GM03348 (cell line): ENCODE measurements at places on chromosomes 1 and 21.

DNA sequence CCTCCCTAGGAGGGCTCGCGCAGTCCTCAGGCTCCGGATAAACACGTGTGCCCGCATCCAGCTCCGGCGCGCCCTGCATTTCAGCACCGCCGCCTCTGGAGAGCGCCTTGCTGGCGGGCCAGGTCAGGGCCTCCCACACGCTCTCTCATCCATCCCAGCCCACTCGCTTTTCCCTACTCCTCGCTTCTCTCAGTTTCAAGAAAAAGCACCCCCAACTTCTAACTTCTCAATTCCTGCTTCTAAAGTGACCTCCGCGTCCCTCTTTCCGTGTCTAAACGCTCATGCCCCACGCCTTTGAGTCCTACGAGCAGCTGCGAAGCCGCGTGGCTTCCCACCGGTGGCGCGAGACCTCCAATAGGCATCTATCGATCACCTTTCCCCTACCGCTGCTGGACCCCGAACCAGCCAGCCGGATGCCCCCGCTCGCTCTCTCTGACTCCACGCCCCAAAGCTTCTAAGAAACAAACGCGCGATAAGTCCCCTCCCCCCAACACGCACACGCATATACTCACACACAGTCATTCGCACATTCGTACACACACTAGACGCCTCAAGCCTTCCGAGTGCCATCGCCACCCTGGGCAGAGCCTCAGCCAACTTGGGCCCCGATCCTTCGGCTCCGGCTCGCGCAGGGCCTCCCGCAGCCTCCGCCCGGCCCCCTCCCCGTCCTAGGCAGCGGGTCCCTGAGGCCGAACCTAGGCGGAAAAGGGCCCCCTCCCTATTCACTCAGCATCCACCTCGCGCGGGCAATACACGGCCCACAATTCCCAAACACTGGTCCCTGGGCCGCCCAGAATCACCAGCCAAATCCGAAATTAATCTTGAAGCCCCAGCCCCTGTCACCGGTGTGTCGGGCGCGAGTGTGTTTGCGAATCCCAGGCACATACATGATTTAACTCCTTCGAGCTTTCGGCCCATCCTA lies 1.1 kb downstream of the NMNAT2 start:
- DNase-seq = peak; percentile 82

GRCh38 chr1:156025876-156026275 lies 5.1 kb upstream of the SSR2 start:
- DNase-seq = peak; percentile 59

DNA sequence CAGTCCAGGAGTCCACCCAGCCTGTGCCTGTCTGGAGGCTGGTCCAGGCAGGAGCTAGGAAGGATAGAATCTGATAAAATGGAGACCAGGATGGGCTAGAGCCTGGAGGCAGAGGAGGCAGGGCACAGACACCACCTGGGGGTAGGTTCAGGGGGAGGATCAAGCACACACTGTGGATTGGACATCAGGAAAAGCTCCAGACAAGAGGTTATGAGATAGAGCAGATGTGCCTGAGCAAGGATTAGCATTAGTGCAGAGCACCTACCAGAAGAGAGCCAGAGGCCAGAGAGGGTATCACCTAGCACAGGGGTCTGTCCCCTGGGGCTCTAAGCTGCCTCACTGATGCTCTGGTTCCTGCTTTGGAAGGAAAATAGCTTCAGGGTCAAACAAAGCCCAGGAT lies 216.7 kb upstream of the ZC3H12A start:
- no peak for DNase-seq

DNA sequence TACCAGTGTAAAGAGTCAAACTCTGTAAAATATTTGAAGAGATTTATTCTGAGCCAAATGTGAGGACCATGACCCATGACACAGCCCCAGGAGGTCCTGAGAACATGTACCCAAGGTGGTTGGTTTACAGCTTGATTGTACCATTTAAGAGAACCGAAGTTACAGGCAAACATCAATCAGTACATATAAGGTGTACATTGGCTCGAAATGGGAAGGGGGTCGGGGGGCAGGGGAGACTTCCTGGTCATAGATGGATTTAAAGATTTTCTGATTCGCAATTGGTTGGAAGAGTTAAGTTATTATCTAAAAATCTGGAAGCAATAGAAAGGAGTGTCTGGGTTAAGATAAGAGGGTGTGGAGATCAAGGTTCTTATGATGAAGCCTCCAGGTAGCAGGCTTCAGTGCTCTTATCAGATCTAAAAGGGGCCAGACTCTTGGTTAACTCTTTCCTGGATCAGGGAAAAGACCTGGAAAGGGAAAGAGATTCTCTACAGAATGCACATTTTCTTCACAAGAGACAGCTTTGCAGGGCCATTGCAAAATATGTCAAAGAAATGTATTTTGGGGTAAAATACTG lies 47.5 kb upstream of the NTPCR start:
- DNase-seq = no peak

DNA sequence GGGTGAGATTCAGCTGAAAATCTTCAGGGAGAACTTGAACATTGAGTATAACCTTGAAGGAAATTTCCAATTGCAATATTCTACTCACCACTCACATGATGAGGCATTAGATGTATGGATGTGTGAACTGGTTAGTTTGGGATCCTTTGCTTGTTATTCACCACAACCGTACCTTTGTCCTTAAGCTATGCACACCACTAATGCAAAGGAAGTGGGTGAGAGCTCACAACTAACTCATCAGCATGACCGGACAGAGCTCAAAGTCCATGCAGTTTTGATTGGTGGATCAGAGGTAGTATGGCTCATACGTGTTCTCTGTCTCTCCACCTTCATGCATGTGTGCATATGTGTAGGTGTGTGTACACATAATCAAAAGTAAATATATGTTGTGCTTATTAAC lies 43.5 kb upstream of the MROH9 start:
- DNase-seq = no peak

GRCh38 chr1:66354311-66355201 lies 179.4 kb upstream of the SGIP1 start:
- no peak for DNase-seq

DNA sequence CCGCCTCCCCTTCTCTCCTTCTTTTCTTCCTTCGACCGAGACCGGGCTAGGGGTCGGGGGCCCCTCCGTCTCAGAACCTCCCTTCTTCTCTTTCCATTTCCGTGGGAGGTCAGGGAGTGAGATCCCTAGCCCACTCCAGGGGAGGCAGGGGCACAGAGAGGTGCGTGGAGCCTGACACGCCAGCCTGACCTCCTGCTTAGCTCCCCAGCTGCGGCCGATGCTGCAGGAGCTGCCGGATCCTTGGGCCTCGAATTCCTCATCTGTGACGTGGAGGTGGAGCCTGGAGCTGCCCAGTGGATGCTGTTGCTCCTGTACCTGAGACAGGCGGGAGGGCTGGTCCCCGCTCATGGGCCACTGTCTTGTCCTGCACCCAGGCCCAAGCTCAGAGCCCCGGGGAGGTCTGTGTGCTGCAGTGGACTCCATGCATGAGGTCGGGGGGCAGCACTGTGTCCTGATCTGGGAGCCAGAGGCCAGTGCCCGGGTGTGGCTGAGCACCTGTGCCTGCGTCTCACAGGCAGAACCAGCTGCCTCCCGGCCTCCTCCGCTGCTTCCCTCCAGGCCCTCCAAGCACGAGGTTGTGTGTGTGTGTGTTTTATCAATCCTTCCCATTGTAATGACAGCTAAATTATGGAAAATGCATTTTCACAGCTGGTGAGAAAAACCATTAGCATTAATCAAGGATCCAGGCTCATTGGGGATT lies 55.3 kb upstream of the TTC34 start:
- no peak for DNase-seq

GRCh38 chr1:70528590-70529333 lies 117.7 kb downstream of the CTH start:
- DNase-seq = peak; percentile 70

DNA sequence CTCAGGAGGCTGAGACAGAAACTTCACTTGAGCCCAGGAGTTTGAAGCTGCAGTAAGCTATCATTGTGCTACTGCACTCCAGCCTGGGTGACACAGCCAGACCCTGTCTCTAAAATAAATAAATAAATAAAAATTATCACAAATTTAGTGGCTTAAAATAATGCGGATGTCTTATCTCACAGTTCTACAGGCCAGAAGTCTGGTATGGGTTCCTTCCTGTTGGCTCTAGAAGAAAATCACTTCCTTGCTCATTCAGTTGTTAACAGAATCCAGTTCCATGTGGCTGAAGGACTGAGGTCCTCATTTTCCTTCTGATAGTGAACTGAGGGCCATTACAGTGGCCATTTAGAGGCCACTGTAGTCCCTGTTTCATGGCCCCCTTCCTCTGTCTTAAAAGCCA lies 94.6 kb upstream of the S1PR1 start:
- no peak for DNase-seq

- DNase-seq = no peak
Observed at GRCh38 chr1:95497566-95497965, 263.6 kb downstream of the RWDD3 start.

DNA sequence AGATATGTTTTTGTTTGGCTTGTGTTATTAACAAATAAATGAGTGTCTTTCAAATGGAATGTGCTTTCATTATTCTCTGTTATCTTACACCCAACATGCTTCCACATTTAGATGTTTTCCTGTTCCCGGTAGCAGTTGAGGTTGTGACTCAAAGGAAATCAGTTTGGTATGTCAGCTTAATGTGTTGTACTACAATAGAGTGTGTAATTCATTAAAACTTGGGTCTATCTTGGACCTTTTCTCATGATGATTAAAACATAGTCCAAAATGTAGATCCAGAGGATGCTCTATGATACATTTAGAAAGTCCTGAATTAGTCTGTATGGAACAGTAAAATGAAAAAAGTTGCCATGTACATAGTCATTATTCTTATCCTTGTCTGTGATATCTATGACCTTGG lies 26.7 kb downstream of the RTCA start:
- no peak for DNase-seq

DNA sequence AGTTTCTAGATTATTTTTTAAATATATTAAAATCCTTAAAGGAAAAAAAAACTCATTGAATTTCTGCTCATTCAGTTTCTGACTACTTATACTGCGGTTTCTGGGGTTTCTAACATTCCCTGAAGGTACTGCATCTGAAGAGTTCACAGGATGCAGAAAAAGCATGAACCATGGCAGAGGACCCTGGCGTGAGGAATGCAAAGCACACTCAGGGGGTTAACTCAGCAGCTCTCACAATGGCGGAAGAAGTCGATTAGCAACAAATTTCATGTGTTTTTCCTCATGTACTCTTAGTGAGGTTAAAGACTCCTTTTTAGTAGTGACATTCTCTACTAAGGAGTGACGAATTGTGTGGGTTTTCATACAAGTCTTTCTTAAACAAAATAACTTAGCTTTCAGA lies 975.6 kb downstream of the NCAM2 start:
- no peak for DNase-seq

- DNase-seq = no peak
Observed at GRCh38 chr1:61152469-61153105, 70.2 kb downstream of the NFIA start.

GRCh38 chr1:10155087-10155712 lies 55.2 kb upstream of the KIF1B start:
- no peak for DNase-seq

DNA sequence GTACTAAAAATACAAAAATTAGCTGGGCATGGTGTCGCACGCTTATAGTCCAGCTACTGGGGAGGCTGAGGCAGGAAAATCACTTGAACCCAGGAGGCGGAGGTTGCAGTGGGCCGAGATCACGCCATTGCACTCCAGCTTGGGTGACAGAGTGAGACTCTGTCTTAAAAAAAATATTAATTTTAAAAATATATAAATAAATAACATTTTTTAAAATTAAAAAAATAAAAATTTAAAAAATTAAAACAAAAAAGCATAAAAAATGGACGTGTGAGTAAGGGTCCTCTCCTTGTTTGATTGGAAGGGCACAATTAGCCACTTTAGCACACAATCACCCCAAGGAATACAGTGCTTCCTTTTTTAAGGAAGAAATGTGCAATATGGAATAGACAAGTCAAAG lies 18.6 kb downstream of the EBNA1BP2 start:
- DNase-seq = no peak

DNA sequence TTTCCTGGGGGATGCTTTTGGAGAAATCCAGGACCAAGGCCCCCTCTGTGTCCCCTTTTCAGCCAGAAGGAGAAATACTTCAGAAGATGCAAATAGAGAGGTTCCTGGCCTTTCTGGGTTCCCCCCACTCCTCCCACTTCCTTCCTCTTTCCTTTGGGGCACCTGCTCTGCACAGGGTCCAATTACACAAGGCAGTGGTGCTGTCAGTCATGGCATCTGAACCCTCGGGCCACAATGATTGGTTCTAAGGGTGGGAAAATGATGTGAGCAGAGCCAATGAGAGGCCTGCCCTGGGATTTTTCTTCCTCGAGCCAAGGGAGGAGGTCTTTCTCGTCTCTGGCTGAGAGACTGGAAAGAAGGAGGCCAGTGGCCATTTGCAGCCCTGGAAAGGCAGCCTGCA lies 282.2 kb downstream of the NPHP4 start:
- no peak for DNase-seq

- no peak for DNase-seq
Observed at GRCh38 chr1:221723018-221723847, 18.7 kb downstream of the DUSP10 start.
